ENCODE measurements at places on chromosomes 11 and 22.

DNA sequence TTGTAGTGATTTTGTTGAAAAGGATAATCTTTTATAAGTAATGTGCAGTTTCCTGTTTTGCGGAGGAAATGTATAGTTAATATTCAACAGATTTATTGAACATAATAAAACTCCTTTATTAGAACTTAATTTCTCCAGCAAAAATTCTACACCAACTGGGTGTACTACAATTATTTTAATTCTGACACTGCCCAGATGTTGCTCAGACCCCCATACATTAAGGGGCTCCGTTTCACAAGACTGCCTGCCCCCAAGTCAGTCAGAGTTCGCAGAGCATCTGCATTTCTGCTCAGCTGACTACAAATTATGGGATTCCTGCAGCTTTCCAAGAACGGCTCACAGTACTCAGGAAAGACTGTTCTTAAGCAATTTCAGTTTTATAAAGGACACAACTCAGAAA lies 6.2 kb downstream of the CEP57 start:
- DNase-seq: no peak

- DNase-seq: no peak
These were observed 269.9 kb upstream of the SORL1-AS1 start for GRCh38 chr11:121722431-121723245.

GRCh38 chr22:32200752-32201151 lies 4.1 kb downstream of the RFPL2 start:
- DNase-seq: no peak

GRCh38 chr11:68213555-68214172 lies 568 bp upstream of the KMT5B start:
- DNase-seq: peak; percentile 95

- no peak for DNase-seq
These were observed 21.6 kb downstream of the GUCY1A2 start for GRCh38 chr11:106996691-106997090.

- no peak for DNase-seq
These were observed 67.1 kb downstream of the CCDC34 start for GRCh38 chr11:27295928-27296327.

DNA sequence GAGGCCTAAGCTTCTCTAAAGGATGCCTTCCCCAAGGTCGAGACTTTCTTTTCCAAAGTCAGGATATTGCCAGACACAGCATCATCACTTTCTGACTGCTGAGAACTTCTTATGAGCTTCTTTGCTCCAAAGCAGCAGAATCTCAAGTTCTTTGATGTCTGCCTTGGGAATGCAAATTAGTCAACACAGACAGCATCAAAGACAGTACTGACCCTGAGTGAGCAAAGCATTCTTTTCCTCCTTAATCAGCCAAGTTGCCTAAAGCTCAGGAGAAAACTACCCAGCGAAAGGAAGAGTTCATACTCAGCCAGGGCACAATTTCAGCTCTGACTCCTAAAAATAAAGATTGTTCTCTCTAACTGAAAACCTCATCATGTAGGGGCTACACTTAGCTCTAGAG lies 98.0 kb downstream of the SLC36A4 start:
- DNase-seq: no peak

- DNase-seq: no peak
These were observed 680.9 kb upstream of the ANO5 start for GRCh38 chr11:21511835-21512440.

- no peak for DNase-seq
These were observed 108.7 kb upstream of the SNX19 start for GRCh38 chr11:131025020-131025419.

DNA sequence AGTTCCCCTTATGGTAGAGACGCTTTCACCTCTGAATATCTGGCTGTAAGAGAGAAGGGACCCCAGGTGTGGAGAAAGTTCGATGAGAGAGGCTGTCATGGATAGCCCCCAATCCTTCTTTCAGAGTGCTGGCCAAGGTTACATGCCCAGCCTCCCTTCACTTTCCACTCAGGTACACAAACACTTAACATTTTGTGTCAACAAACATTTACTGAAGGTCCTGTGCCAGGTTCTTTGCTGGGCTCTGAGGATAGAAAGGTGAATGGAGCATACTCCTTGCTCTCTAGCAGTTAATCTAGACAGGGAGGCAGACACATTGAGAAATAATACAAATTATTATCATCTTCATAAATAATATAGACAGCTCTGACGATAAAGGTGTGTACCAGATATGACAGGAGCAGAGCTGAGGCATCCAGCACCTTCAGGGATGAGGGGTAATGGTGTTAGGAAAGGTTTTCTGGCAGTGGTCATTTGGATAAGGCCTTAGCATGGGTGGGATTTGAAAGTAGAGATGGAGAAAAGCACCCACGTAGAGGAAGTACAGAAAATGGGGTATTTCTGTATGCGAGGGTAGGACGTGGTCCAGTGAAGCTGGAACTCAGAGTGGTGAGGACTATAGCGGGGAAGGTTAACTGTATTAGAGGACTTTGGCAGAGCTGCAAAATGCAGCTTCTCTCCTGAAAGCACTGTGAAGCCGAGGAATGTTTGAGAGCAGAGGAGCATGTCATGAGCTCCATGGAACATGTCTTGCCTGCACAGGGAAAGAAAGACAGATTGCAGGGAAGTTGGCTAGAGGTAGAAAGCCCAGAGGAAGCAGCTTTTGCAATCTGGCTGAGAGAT lies 19.6 kb downstream of the PPFIBP2 start:
- DNase-seq: no peak

DNA sequence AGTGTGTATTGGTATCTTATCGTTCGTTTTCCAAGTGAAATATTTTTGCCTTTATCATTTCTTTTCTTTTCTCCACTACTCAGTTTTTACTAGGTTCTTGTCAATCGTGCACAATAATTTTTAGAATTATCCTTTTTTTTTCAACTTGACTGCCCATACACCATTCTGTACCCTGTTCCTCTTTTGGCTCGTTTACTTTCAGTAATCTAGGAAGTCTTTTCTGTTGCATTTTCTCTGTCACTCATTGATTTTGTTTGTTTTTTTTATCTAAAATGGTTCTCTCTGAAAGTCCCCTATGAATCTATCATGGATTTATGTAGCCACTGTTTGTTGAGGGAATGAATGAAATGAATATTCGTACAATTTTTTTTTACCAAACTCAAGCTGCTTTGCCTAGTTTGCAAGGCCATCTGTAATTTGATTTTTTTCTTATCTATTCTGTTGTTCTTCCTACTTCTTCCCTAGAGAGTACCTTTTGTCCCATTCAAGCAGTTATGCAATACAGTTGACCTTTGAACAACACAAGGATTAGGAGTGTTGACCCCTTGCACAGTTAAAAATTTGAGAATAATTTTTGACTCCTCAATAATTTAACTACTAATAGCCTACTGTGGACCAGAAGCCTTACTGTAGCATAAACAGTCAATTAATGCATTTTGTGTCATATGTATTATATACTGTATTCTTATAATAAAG lies 166.3 kb downstream of the TMEM135 start:
- no peak for DNase-seq

- DNase-seq: no peak
These were observed 64.0 kb upstream of the SNX19 start for GRCh38 chr11:130980071-130980862.

DNA sequence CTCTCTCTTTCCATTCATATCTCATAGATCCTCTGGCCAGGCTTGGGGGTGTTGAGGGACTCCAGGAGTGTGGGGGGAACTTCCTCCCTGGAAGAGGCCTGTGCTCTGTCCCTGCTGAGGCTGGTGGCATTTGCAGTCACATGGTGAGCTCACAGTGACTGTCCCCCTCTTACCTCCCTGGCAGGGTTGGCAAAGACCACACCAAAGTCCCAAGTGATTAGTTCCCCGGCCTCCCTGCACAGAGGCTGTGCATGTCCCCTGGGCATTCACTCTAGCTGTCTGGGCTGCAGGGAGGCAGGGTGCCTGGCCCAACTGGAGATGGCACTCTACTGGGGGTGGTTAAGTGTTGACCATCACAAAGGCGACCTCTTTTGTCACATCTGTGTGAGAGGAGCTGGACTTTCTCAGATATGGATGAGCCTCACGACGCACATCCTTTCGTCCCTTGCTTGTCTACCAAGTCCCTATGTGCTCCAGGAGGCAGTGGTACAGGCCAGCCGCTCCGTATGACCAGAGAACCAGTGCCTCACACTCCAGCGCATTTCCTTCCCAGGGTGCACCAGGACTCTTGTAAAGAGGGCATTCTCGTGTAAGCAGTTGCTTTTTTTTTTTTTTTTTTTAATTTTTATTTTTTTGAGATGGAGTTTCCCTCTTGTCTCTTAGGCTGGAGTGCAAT lies 8.8 kb downstream of the TANGO2 start:
- DNase-seq: no peak

GRCh38 chr11:46972821-46973220 lies 36.3 kb downstream of the CSTPP1 start:
- DNase-seq: no peak

GRCh38 chr22:19410941-19411689 lies 20.4 kb downstream of the HIRA start:
- no peak for DNase-seq

DNA sequence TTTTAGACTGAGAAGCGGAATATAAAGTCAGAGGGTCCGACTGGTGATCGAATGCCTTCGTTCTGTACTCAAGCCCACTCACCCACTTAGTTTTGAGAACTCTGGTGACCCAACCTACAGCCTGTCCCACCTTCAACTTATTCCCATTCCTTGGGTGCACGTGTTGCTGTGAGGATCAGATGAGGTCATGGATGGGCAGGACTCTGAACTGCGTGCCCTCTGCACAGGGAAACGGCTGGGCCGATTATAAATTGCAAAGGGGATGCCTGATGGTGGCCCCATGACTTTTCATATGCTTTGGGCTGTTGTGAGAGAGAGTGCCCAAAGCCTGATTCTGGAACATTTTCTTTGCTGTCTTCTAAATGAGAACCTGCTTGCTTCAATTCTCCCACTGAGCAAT lies 16.0 kb upstream of the EHF start:
- DNase-seq: no peak

DNA sequence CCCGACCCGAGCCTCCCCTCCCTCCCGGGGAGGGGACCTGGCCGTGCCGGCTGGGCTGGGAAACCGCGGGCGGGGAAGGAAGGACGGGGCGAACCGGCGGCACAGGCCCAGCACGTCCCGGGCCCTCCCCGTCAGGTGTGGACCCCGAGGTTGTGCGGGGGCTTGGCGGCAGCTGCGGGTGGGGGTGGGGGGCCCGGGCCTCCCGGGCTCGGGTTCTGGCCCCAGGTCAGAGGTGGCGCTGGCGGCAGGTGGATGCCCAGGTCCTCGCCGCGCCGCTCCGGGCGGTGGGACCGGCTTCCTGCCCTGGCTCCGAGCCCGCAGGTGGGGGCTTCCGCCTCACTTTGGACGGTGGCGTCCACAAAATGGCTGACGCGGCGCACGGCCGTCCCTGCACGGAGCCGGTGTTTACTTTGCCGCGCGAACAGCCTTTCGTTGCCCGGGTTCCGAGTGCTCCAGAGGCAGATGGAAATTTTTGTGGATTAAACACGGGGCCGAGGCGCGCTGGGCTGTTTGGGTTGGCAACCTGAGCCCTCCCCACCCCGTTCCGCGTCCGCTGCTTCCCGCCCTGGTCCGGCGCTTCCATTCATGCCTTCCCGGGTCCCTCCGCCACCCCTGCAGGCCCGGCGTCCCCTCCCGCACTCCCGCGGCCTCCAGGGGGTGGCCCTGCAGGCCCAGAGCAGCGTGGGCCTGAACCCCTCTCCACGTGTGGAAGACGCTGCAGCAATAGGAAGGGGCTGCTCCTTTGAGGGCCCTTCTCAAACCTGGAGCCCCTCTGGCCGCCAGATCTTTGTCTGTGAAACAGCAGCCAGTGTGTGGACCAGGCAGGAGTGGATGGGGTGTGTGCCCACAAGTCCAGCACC lies 92.0 kb upstream of the KCNQ1OT1 start:
- DNase-seq: peak; percentile 47

DNA sequence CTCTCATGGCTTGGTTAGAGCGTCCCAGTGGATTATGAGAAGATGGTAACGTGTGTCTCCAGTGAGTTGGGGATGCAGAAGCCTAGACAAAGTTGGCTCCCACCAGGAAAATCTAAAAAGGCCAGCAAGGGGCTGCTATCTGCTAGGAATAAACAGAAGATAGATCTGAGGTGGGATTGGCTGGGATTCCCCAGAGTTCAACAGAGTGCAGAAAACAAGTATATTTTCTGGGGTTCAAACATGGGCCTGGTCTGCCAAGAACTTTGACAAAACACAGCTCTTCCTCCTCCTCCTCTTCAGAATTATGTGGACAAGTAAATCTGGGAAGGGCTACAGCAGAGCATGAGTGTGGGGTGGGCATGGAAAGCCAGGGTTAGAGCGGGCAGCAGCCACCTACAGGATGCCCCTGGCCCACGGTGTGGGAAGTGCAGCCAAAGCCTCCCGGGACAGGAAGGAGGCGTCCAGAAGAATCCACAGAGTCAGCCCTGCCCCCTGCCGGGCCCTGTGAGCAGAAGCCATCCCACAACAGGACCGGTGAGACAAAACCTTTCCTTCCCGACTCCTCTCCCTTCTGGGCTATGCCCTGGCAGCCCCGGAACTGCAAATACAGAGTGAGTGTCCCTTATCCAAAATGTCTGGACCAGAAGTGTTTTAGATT lies 67.1 kb downstream of the CD82 start:
- peak; percentile 40 for DNase-seq

GRCh38 chr11:105357764-105358163 lies 218.2 kb upstream of the CARD18 start:
- DNase-seq: no peak

DNA sequence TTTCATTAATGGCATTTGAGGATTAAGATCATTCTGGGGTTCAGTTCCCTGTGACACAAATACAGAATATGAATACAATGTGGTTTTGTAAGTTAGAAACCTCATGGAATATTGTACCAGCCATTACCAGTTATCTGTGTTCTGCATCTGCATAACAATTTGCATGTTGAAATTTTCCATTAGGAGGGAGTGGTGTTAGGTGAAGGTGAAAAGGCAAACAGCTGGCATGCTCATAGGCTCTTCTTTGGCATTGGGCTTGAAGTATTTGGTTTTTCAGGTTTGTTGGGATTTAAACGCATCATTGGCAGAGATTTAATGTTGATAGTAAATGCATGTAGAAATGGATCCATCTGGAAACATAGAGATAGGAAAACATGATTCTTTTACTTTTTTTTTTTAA lies 18.6 kb downstream of the RTN3 start:
- DNase-seq: no peak

DNA sequence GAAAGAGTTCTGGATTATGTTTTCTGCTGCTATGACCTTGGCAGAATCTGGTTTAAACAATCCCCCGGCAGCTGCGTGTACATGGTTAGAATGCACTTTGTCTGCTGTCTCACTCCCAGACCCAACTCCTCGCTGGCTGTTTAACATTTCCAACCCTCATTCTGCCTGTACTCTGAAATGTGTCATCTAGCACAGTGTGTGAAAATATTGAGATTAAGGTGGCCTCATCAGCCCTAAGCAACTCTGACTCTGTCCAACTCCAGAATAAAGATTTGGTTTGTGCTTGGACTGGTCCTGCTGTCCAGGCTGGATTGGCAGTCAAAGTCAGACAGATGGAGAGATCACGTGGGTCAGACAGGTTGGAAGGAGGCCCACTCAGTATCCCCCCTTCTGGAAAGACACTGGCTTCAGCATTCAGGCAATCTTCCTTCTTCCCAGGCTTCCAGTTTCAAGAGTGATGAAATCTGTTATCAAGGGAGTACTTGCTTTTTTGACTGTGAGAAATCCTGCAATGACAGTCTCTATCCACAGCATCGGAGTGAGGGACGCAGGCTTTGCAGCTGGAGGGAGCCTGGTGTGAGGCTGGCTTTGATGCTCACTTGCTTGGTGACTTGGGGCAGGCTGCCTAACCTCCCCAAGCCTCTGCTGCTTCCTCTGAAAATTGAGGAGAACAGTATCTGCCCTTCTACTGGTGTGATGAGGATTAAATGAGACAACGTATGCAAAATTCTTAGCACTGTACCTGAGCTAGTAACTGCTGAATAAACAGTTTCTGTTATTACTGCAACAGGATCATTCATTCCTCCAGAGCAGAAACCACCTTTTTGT lies 29.8 kb downstream of the ABTB2 start:
- DNase-seq: no peak

- no peak for DNase-seq
These were observed 31.4 kb downstream of the PAK1 start for GRCh38 chr11:77442394-77443053.

All from SJSA1 (cell line).